ENCODE measurements at places on chromosomes 2 and 18.

DNA sequence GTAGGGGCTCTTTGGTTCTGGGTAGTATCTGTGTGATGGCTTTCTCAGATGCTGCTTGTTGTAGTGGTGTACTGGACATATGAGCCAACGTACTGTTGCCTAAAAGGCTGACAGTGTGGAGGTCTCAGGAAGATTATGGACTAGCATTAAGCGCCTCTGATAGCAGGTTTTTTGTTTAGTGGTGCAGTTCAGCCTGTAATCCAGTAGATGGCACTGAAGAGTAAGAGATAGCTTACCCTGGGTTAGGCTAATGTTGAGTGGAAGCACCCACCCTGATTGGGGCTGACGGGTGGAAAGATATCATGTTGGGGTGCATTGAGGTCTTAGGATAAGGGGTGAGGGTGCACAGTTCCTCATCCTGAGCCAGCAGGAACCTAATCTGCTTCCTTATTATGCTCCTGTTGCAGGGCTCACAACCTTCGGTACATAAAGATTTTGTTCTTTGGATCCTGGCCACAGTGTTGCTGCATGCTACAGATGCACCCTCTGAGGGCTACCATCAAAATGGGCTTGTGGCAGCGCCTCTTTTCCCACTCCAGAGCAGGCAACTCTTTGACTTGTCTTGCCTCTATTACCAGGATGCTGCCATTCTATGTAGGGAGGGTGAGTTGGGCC lies 79.6 kb downstream of the MSTN start:
- no peak for DNase-seq

DNA sequence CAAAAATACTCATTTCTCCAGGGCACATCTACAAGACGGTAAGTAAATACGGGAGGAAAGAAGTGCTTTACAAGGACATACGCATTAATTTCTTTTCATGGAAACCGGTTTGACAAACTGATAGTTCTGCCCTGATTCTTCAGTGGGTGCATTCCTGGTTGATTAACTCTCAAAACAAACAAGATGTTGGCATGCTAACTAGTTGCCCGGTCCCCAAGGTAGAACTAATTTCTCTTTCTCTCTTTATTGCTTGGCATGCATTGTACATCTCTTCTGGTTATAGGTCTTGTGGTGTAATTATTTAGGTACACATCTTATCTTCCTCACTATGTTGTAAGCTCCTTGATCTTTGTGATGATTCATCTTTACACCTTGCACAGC lies 46.9 kb upstream of the SPATS2L start:
- no peak for DNase-seq

DNA sequence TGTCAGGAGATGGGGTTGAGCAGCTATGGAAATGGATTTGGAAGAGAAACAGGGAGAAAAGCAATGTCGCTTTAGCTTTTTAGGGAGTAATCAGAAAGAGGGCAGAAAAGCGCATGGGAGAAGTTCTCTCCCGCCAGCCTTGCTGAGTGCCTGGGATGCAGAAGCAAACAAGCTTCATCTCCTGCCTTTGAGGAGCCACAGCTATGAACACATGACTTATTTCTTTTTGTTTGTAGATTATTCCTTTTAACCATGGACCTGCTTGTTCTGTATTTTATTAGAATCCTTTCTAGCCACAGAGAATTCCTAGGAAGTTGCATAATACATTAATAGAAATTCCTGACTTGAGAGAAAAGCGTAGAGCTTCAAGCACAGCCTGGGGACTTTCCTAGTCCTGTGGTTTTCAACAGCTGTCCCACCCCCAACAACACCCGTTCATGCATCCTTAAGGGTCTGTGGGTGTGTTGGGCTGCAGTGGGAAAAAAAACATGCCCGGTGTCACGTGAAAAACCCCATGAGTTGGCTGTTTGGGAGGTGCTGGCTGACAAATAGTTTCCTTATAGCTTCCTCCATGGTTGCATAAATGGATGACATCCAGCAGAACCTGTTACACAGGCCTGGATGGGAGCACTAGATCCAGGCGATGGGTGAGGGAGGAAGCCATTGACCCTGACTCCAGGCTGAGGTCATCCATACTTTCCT lies 14.9 kb downstream of the SLC9A4 start:
- DNase-seq = no peak

- DNase-seq = peak; percentile 59
These were observed 19.0 kb downstream of the INO80C start for GRCh38 chr18:35478520-35479435.

GRCh38 chr2:96984300-96984699 lies 2.1 kb downstream of the FAM178B start:
- no peak for DNase-seq

- DNase-seq = no peak
These were observed 196.2 kb downstream of the CLIP4 start for GRCh38 chr2:29311458-29311857.

- DNase-seq = no peak
These were observed 115.2 kb downstream of the ZNF236 start for GRCh38 chr18:76937597-76937996.

DNA sequence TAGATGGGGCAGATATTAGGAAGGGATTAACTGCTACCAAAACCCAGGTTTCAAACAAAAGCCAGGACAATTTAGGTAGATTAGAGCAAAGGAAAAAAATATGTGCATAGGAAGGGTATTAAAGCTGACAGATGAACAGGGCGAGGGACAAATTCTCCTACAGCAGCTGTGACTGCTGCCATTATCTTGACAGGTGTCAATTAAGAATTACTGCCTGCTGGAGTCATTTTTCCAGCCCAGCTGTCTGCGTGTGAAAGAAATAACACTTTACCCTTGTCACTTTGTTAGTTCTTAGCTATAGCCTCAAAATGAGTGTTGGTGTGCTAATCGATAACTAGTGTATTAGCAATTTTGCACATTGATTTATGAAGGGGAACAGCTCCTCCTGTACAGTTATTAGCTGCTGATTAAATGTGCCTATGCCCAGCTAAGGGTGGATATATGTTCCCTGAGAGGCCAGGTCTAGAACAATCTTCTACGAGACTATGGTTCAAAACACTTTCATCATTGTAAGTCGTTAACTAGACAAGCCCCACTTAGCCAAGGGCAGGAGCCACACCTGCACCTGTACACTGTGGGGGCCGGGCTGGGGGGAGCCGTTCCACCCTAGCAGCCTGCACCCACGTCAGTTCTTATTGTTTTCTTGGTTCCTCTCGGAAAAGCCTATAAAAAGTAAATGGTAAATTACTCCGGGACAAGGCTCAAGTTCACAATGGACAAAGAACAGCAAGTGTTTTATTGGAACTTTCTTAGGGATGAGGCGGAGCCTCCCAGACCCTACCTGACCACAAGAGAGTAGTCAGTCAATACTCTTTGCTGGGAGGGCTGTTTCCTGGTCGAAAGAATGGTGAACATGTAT lies 7.7 kb downstream of the TSHZ1 start:
- no peak for DNase-seq

GRCh38 chr18:7830468-7830867 lies 263.4 kb downstream of the PTPRM start:
- DNase-seq = no peak

GRCh38 chr2:109256921-109257320 lies 127.9 kb downstream of the SH3RF3 start:
- DNase-seq = no peak

- DNase-seq = no peak
These were observed 42.9 kb downstream of the TMEFF2 start for GRCh38 chr2:192151853-192152252.

GRCh38 chr2:8666581-8666980 lies 15.3 kb upstream of the ID2 start:
- no peak for DNase-seq

DNA sequence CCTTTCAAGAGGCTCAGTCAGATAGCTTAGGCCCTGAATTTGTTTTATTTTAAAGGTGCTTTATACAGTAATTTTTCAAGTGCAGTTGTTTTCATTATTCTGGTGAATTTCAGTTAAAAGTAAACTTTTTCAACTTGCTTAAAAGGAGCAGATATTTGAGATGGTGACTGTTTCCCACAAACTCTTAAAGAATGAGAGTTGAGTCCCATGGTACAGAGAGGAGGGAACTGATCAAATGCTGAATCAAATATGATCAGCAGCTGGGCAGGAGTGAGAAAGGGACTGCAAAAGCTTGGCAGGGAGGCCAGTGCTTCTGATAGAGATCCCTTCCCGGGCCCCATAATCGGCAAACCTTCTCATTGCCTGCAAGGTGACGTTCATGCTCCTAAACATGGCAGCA lies 91.2 kb downstream of the KCNS3 start:
- DNase-seq = no peak

- no peak for DNase-seq
These were observed 17.1 kb downstream of the FAM178B start for GRCh38 chr2:96969321-96969720.

- DNase-seq = no peak
These were observed 5.1 kb upstream of the COLEC12 start for GRCh38 chr18:505483-506122.

DNA sequence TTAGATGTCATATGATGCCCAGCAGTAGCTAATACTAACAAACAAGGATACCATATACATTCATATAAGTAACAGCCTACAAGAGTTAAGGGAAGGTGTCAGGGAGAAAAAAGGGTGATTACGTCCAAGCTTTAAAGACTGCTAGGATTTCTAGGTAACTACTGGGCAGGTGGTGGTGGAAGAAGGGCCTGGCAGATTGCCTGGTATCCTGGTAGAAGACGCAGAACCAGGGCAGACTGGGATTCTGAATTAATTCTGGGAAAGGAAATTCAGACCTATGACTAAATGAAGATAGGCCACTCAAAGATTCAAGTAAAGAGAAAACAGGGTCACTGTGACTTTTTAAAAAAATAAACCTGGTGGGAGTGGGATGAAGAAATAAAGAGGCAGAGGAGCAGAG lies 31.9 kb downstream of the NDUFA10 start:
- no peak for DNase-seq

DNA sequence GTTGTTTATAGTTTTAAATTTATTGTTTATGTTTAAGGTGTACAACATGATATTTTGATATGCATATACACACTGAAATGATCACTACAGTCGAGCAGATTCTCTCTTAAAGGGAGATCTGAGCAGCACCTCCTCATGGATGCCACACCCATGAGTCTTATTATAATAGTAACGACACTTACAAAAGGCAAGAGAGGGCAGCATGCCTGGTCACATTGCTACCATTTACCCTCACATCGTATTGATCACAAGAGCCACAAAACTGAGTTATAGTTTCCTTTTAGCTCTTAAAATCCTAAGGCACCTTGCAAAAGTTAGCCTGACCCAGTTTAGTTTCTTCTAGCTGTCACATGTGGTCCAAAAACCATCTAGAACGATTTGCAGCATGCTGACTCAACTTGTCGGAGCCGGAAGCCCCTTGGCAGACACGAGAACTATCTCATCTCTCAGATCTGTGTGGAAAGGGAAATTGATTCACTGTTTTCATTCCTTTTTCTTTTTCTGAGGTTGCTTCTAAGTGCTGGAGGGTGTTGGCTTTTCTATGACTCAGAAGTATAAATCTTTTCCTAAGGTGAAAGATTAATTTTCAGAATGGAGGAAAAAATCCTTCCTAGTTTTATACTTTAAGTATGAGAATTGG lies 85.3 kb downstream of the CDC42EP3 start:
- DNase-seq = peak; percentile 79

DNA sequence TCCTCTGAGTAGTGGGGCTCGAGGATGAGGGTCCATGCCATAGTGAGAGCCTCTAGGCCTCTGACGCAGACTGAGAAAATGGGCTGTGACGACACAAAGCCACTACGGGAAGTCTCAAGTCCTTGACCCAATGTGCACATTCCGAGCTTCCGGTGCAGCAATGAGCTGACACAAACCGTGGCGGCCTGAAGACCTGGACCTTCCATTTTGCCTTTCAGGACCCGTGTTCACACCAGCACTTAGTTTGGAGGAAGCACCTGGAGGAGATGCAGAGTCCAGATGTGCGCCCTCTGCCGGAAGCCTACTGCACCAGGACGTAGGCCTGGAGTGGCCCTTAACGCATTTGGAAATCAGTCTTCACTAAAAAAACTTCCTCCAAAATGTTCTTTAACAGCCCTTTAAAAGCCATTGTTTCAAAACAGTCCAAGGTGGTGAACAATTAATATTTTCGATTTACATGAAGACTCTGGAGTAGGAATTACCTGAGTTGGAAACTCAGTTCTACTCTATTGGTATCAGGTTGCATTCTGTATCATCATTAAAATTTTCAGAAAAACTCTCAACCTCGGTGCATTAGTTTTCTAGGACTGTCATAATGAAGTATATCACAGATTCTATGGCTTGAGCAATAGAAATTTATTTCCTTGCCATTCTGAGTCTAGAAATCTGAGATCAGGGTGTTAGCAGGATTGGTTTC lies 33.9 kb downstream of the BMP10 start:
- no peak for DNase-seq

- DNase-seq = no peak
These were observed 95.8 kb downstream of the TGOLN2 start for GRCh38 chr2:85231952-85232351.

Data from stimulated activated CD8-positive, alpha-beta memory T cell treated with anti-CD3 and anti-CD28 coated beads, Interleukin-7, amount 100 ng/mL, for 48 hours (primary cell).